GM04504 (cell line): ENCODE measurements at places on chromosomes 12 and 14.

GRCh38 chr12:75294336-75294735, 35.8 kb downstream of the CAPS2 start:
- no peak for DNase-seq

- no peak for DNase-seq
Observed at GRCh38 chr12:93783832-93784231, 106.7 kb downstream of the CRADD start.

DNA sequence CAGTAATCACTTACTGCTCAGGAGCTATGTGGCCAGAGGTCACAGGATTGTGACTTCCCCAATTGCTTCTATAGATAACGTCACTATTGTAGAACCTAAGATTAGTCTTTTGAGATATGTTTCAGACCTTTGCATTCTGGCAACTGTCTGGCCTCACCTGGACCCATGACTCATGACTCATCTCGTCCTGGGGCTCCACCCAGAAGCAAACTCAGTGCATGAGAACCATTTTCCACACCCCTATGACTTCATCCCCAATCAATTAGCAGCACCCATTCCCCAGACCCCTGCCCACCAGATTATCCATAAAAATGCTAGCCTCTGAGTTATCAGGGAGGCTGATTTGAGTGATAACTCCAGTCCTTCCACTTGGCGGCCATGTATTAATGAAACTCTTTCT, 186.9 kb downstream of the EMP1 start:
- no peak for DNase-seq

- DNase-seq, result no peak
Observed at GRCh38 chr12:8078398-8078797, 3.7 kb upstream of the NECAP1 start.

- no peak for DNase-seq
Observed at GRCh38 chr14:23364164-23365035, 572 bp downstream of the EFS start.

DNA sequence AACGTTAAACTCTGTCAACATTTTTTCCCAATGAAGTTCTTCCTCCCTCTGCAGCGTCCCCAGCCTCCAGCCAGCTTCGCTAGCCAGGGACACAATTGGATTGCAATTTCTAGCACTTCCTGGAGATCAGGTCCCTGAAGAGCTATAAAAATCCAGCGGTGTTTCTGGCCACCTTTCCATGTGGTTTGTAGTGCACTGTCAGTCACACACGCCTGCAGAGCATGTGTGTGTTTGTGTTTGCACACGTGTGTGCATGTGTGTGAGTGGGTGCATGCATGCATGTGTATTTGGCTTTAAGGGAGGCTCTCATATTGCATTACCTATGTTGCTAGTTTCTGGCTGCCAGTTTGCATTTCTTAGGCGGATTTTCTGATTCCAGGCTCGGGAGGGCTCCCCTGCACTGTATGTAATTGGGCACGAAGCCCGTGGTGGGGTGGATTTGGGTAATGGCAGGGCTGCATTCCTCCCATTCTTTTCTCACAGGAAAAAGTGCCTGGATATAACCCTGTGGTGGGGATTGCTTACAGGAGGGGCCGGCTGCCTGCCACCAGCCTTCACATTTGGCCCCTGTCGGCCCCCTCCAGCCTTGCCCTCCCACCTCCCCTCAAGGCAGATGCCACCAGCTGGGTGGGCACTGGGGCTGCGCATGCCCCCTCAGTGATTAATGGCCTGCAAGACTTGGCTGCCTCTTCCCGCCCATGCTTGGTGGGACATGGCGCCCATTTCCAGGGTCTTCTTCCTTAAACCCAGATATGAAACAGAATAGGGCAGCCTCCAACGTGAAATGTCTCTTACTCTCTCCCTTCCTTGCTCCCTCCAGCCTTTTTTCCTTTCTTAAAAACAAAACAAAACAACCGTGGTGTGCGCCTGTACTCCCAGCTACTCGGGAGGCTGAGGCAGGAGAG, 74.0 kb downstream of the TSPAN9 start:
- no peak for DNase-seq

GRCh38 chr14:34568803-34569202, 29.3 kb upstream of the EAPP start:
- DNase-seq, result no peak

GRCh38 chr14:103233328-103233727, 100.7 kb upstream of the EIF5 start:
- no peak for DNase-seq

GRCh38 chr12:49909826-49910225, 6.1 kb upstream of the FAIM2 start:
- DNase-seq, result no peak

GRCh38 chr14:100103250-100104005, 38.2 kb downstream of the EVL start:
- no peak for DNase-seq

GRCh38 chr12:87931812-87932211, 97.4 kb downstream of the C12orf50 start:
- DNase-seq, result no peak

DNA sequence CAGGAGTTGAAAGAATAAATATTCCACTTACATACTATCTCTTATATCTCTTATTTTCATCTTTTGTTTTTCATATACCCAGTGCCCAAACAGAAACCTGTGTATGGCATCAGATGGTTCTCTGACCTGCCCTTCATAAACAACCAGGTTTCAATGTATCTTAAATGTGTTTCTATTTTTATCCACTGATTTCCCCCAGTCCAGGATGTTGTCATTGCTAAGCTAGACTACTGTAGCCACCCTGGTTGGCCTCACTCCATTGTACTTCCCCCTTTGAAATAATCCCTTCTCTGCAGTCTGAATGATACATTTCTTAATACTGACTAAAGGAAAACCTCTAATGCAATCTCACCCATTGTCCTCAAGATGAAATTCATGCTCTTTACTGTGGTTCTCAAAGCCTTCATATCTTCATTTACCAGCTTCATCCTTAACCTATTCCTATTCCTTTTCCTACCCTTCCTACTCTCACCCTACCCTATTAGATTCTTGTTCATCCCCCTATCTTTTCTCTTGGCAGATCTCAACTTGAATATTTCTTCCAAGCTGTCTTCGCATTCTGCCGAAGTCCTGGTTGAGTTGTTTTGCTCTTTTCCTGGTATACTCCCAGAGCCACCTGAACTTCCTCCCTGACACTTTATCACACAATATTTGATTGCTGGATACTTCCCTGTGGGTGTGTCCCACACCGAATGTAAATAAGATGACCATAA, 312.4 kb downstream of the FOXG1 start:
- DNase-seq, result no peak

DNA sequence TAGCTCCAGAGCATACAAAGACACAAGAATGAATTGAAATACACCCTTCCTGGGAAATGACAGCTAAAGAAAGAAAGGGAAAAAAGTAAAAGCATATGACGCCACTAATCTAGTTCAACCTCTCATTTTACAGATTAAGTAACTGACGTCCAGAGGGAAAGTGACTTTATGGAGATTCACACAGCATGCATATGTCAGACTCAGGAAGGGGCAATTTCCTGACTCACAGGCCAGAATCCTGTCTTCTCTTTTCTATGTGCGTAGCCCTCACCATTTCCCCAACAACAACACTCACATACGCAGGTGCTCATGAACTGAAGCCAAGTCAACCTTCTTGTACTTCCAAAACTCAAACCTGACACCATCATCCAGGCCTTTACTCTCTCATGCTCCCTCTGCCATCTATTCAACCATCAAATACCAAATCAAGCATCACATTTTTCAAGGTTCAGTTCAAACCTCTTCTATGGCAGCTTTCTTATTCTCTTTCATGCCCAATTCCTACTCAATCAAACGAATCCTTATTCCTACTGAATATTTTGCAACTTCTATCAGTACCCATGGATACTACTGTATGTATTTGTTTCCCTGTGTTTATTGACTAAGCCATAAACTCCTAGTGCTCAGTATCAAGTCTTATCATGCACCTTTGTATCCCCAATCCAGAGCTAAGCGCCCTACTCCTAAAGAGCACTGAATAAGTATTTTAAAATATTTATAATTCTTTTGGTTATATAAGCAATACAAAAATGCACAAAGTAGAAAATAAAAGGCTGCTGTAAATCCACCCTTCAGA, 52.8 kb downstream of the STXBP6 start:
- no peak for DNase-seq

GRCh38 chr12:202081-202731, 11.8 kb downstream of the SLC6A12 start:
- DNase-seq, result no peak

- DNase-seq, result no peak
Observed at GRCh38 chr12:55831447-55831815, 2.0 kb upstream of the DNAJC14 start.

DNA sequence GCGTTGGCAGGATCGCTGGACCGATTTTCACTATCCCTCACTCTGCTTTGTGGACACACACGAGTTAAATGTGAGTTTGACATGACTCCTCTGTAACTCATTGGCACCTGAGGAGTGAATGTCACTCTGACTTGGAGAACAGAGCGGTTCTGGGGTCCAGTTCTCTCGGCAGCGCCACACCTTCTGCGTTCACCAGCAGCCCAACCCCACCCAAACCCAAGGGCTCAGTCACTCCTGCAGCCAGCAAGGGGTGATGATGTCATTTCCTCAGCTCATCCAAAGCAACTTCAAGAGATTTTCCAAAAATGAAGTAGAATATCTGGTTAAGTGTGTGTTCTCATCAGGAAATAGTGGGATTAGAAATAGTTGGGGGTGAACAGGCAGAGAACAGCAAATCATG, 36.3 kb downstream of the ADGRD1 start:
- DNase-seq, result no peak

- DNase-seq, result no peak
Observed at GRCh38 chr12:85552461-85552860, 272.4 kb downstream of the ALX1 start.

DNA sequence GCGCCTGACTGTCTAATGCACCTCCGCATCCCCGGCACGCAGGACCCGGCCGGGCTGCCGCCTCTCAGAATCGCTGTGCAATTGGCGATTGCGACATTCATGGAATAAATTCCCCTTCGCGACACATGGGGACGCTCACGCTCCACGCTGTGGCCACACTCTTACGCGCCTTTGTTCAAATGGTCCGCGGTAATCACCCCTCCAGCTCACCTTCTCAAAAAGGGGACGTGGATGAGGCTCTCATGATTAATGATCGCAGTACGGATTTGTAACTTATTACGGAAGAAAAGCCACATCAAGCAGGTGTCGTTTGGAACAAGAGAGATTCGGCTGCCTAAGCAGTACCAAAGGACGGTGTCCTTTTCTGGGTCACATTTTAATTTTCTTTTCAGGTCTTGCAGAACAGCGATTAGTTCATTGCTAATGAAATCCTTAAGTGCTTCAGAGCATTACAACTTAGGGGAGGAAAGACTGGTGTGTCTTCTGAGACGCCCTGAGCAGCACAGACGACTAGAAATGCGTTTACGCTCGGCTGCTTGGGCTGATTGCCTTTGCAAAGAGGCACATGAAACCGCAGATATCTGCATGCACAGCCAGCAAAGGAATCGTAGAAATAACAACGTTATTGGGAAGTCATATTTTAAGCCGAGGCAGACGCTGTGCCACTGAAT, 37.3 kb upstream of the ADGRD1 start:
- no peak for DNase-seq

DNA sequence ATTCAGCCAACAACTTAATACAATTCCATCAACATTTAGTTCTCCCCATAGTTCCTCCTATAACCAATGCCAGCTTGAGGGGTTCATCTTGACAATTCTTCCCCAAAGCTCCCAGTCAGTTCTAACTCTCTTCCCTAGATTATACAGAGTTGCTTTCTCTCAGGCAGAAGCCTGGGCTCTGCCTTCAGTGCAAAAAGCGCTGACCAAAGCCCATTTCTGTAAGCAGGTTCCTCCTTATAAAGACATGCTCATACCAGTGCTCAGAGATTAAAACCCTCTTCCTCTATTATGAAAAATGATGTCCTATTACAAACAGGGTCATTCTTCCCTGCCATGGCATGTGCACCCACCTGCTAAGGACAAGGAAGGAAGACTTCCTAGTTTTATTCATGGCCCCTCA, 16.2 kb downstream of the SPIC start:
- DNase-seq, result no peak

DNA sequence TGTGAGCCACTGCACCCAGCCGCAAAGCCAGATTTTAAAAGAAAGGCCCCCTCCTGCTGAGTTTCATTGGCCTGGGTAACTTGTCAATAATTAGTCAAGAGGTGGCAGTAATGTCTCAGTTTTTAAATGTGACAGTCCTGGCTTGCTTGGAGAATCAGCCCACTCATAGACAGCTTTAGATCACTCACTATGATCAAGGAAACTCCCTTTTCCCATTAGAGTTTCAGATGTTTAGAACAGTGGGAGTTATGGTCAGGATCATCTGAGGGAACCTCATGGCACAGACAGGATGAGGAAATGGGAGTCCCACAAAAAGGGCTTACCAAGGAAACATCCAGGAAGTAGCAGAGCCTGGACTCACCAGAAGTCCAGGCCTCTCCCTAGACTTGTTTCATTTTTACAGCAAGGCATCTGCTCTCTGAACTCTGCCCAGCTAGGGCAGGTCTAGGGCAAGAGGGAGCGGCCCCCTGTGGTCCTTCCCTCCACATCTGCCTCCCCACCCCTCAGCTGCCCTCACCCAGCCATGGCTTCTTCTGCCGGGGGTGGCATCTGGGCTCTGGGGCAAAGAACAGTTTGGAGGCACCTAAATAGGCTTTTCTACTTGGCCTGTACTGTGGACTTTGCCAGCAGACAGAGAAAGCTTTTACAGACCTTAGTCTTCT, 11.2 kb downstream of the BCL2L14 start:
- no peak for DNase-seq

- no peak for DNase-seq
Observed at GRCh38 chr14:30966415-30967363, 58.8 kb upstream of the AP4S1 start.
